ENCODE measurements at places on chromosomes 5 and 9.
A peak's percentile ranks its signal among the peaks of the same experiment; 100 is the strongest.

- DNase-seq = no peak
Measured at GRCh38 chr9:121160025-121160424, 41.6 kb downstream of the RAB14 start.

DNA sequence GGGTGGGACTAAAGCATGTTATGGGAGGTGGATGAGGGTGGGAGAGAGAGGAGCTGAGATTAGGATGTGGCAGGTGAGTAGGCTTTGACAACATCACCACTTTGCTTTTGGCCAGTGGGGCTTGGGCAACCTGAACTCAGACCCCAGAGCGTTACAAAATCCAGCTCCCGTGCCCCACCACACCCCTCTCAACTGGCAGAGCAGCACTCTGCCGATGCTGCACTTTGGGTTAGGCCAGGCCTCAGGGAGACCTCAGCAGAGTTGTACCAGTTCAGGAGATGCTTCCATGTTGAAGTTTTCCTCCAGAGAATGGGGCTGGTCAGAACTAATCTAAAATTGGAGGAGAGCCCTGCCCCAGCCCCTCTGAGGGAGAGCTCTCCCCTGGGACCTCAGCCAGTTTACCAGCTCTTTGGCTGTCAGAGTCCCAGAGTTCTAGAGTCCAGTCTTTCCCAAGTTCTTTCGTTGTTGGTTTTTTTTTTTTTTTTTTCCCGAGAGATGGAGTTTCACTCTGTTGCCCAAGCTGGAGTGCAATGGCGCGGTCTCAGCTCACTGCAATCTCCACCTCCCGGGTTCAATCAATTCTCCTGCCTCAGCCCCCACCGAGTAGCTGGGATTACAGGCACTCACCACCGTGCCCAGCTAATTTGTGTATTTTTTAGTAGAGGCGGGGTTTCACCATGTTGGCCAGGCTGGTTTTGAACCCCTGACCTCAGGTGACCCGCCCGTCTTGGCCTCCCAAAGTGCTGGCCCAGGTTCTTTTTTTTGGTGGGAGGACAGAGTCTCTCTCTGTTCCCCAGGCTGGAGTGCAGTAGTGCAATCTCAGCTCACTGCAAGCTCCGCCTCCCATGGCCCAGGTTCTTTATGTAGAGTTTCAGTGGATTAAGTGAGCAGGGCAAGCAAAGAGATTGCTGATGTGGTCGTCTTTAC is 17.8 kb downstream of the NUDT2 start:
- peak; percentile 23 for DNase-seq

- DNase-seq = no peak
Measured at GRCh38 chr9:129327552-129328328, 149.7 kb upstream of the IER5L start.

- no peak for DNase-seq
Measured at GRCh38 chr9:135491764-135492163, 8.7 kb upstream of the MRPS2 start.

DNA sequence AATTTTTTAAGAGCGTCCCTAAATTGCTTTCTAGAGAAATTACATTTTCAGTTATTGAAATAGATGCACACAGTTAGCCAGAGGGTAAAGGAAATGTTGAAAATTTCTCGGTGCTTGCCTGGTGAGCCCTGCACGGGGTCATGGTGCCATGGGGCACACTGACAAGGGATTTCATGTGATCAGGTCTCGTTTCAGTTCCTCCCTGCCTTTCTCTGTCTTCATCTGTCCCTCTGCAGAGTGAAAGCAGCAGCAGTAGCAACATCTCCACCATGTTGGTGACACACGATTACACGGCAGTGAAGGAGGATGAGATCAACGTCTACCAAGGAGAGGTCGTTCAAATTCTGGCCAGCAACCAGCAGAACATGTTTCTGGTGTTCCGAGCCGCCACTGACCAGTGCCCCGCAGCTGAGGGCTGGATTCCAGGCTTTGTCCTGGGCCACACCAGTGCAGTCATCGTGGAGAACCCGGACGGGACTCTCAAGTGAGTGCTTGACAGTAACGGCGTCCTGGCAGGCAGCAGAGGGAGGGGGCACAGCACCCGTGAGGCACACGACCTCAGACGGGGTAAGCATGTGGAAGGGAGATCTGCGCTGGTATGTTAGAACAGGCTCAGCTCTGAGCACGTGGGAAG is 89.1 kb upstream of the OTULINL start:
- DNase-seq = no peak

GRCh38 chr5:56479696-56480077 is 246.6 kb upstream of the ANKRD55 start:
- DNase-seq = no peak

DNA sequence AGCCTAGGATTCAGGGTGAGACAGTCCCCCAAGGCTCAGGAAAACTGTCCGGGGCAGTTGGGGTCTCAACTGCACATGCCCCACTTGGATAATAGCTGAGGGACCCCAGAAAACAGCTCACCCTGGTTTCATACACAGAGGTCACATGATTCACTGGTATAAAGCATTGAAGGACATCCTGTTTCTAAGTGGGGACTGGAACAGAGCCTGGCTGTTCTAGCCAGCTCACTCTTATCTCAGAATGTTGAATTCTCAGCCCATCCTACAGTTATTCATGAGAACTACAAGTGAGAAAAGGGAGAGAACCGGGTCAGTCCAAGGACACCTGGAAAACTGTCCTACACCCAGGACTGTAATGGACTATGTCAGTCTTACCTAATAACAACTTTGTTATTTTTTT is 170.9 kb downstream of the FGF1 start:
- no peak for DNase-seq

GRCh38 chr5:81317536-81317935 is 16.1 kb downstream of the ZCCHC9 start:
- no peak for DNase-seq

- no peak for DNase-seq
Measured at GRCh38 chr5:148186248-148187003, 16.4 kb upstream of the SPINK6 start.

- no peak for DNase-seq
Measured at GRCh38 chr5:79699763-79700400, 10.2 kb downstream of the CMYA5 start.

GRCh38 chr5:73272351-73272750 is 99.4 kb downstream of the TMEM174 start:
- DNase-seq = no peak

DNA sequence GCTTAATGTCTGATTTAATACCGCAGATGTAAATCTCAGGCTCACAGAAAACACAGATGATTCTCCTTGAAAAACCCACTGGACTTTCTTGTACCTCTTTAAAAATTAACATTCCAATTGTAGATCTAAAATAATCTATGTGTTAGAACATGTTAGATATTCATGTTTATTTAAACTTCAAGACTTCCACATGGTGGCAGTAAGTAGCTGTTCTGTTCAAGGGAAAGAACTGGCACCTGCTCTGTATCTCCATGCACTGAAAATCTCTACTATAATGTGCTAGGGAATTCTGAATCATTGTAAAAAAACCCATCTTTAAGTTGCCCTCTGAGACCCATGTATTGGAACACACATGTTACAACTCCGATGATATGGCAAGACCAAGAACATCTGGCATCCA is 366.9 kb downstream of the DMRTA1 start:
- no peak for DNase-seq

DNA sequence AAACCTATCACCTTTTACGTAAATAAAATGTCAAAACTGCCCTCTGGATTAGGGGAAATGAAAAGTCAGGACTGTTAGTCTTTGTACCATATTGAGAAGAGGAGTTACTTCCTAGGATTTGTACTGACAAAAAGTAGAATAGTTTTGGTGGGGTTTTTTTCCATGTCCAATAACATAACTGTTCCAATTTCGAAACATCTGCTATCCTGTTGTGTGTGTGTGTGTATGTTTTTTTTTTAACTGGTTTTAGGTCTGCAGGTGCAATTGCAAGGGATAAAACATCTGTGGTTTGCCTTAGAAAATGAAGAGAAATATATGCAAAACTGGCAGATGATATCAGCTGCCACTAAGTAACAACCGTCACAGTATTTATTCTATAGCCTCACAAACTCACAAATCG is 506.8 kb downstream of the NFIB start:
- DNase-seq = no peak

DNA sequence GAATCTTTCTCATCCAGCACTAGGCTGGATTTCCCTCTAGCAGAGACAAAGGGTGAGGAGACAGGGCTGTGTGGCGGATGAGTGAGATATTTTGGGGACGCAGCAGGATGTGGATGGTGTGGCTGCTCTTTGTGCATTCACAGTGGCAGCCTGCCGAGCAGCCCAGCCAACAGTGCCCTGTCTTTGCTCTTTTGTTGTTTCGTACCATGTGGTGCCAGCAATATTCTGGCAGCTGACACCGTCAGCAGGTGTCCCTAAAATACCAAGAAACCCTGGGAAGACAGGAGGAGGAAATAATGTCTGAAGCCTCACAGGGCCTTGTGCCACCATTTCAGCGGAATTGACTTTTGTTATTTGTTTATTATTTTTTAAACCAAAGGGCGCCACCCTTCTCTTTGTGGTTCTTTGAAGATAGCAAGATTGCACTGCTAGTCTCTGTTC is 141.4 kb downstream of the CCDC192 start:
- no peak for DNase-seq

GRCh38 chr5:136023958-136024541 is 4.7 kb upstream of the TGFBI start:
- DNase-seq = peak; percentile 33

GRCh38 chr9:14756291-14756690 is 33.8 kb upstream of the CER1 start:
- no peak for DNase-seq

GRCh38 chr5:131279204-131279603 is 15.4 kb downstream of the CDC42SE2 start:
- no peak for DNase-seq

GRCh38 chr5:6781716-6782115 is 68.5 kb downstream of the TENT4A start:
- peak; percentile 23 for DNase-seq

DNA sequence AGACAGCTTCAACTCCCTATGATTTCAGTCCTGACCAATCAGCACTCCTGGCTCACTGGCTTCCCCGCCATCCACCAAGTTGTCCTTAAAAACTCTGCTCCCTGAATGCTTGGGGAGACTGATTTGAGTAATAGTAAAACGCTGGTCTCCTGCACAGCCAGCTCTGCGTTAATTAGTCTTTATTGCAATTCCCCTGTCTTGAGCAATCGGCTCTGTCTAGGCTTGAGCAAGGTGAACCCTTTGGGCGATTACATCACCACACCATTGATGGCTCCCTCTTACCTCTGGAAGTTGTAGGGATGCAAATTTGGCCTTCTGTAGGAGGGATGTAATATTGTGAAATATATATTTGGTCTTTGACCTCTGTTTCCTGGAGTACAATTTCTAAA is 2.9 kb upstream of the SLC23A1 start:
- DNase-seq = no peak

DNA sequence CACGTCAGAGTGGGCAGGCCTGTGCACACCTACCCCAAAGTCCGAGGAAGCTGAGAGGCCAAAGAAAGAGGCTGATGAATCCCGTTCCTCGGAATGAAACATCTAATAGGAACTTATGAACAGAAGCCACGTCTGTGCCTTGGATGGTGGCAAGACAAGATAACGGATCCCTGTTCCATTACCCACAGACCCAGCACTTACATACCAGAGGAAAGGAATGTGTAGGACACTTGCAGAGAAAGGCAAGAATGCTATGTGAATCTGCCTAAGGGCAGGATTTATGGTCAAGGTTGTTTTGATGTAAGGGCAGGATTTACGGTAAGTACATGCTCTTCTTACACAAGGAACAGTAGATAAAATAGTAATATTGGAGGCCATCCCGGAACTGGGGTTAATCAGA is 93.2 kb downstream of the WDR41 start:
- DNase-seq = peak; percentile 94

GRCh38 chr5:124919747-124920525 is 173.5 kb upstream of the ZNF608 start:
- DNase-seq = no peak

GRCh38 chr5:103804711-103805110 is 242.1 kb upstream of the NUDT12 start:
- DNase-seq = peak; percentile 50

- peak; percentile 73 for DNase-seq
Measured at GRCh38 chr5:169175733-169176132, 125.2 kb downstream of the SLIT3 start.

DNA sequence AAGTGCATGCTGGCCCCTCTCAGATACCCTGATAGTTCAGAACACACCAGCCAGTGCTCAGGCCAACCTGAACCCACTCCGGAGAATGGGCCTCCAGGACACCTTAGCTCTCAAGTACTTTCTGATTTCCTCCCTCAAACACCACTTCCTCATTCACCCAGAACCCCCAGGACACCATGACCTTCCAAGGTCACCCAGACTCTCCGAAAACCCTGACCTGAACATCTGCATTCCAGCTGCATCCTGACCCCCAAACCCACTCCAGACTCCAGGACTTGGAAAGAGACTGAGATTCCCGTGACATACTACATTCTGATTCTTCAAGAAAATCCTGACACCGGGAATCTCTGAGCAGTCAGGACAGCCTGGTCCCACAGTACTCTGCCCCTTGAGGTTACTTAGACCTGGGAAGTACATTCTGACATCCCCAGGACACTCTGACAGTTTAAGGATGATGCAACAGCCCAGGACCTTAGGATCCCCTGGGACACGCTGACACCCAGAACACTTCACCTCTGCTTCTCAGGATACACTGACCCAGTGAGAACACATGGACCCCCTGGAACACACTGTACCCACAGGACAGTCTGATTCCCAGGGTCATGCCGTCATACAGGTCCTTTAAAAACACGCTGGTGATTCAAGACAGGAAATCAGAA is 747 bp upstream of the PROP1 start:
- no peak for DNase-seq

- no peak for DNase-seq
Measured at GRCh38 chr5:96714951-96715451, 52.8 kb downstream of the CAST start.

GRCh38 chr5:115985802-115986757 is 23.8 kb downstream of the LVRN start:
- no peak for DNase-seq

Measured in islet precursor cell (in vitro differentiated cells).